ENCODE measurements at places on chromosomes 3 and 15.

- DNase-seq: no peak
Measured at GRCh38 chr3:101849714-101850245, 466 bp downstream of the NFKBIZ start.

DNA sequence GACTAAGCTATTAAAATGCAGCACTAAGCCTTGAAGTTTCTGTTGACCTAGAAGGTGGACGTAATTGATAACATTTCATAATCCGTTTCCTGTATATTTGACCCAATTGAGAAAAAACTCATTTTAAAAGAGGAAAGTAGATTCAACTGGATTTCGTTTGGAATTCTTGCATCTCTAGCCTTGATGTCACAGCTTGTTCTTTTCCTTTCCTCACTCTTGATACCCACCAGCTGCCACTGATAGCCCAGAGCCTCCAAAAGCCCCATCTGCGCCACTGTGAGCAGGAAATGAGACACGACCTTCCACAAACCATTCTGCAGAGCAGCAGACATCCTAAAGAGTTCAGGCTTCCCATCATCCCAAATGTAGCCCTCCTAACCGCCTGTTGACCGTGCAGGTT is 61.8 kb downstream of the FOXB1 start:
- DNase-seq: no peak

DNA sequence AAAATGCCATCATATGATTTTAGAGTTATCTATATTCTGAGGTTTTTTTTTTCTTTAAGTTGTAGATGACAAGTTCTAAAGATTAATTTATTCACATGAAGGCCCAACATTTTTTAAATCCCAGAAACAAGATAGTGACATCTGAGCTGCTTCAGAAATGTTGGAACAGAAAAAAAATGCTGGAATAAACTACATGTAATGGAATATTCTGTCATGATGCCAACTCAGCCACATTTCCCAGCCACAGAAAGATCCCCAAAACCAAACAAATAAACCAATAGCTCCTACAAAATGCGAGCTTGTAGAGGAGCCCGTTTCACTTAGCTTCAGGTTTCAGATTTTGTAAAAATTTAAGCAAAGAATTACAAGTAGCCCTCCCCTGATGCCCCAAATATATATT is 111.0 kb upstream of the MYO5C start:
- no peak for DNase-seq

GRCh38 chr15:56273724-56274123 is 30.0 kb upstream of the RFX7 start:
- DNase-seq: no peak

DNA sequence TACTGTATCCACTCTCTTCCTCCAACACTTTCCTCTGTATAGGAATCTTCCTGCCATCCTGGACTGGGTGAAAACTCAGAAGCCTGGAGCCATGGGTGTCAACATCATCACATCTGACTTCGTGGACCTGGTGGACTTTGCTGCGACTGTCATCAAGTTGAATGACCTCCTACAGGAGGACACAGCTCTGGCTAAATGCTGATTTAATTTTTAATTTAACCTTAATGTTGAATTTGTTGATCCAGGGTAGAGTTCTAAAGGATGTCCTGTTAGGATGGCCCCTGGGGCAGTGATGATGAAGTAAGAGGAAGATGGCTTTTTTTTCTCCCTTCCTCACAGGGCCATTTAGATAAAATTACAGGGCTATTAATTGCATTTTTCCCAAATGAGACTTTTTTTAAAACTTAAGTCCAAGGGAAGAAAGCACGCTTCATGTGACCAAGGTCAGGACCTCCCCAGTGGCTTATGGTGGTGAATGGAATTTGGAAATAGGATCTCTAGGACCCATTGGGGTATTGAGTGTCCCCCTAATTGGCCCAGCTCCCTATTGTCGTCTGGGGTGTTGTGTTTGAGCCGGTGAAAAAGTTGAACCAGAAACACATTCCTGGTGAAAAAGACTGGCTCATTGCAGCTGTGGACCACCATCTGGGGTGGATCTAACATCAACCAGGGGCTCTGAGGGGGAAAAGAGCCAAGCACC is 125.7 kb upstream of the ZBED2 start:
- DNase-seq: no peak

DNA sequence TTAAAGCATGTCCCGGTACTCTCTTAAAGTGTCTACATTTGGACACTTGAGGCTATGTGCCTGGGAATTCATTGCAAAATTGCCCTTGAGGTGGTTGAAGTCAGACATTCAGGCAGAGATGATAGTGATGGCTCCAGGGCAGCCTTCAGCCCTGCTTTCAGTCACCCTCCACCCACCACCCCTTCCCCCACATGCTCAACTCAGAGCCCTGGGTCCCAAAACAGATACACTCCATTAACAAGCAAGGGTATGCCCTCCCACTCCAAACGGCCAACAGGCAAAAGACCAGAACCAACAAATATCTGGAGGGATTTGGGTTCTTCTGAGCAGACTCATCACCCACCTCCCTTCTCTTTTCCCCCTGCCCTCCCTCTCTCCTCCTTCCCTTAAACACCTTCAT is 29.9 kb upstream of the VIPR1 start:
- no peak for DNase-seq
